Central memory CD8-positive, alpha-beta T cell (primary cell): ENCODE measurements at places on chromosomes 4 and X.

DNA sequence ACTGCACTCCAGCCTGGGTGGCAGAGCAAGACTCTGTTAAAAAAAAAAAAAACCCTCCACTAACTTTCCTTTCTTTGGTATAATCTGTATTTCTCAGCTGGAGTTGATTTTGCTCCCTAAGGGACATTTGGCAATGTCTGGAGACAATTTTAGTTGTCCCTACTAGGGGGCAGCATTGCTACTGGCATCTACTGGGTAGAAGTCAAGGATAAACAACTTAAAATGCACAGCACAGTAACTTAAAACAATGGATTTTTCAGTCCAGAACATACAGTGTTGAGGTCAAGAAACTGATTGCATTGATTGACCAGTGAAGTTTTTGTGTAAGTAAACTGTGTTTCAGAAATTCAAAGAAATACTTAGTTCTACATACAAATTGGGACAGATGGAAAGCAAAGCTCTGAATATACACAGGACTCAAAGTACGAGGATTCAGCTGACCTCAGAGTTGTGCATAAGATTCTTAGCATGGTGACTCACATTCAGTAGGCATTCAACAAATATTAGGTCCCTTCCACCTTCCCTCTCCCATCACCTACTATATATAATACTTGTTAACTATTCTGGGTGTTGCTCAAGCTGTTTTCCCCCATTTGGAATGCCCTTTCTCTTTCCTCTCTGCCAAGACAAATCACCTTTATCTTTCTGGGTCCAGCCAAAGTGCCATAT, 8.8 kb downstream of the DDX53 start:
- H3K4me3 ChIP-seq, result no peak overlapping the region
- no peak for DNase-seq
- H3K4me1 ChIP-seq, result no peaks in the 10 kb centered on the region
- no peak overlapping the region for H3K27ac ChIP-seq

- no peak for DNase-seq
- H3K36me3 ChIP-seq, result no peaks in the 10 kb centered on the region
These were observed 115.8 kb upstream of the INPP4B start for GRCh38 chr4:142961866-142962265.

- peaks cover 59% of the 10 kb centered on the region for H3K27me3 ChIP-seq
- H3K4me1 ChIP-seq, result no peaks in the 10 kb centered on the region
- no peak for DNase-seq
These were observed 69.6 kb downstream of the HOPX start for GRCh38 chr4:56611501-56611900.

GRCh38 chr4:94653095-94653649, 104.6 kb upstream of the BMPR1B start:
- no peaks in the 10 kb centered on the region for H3K27me3 ChIP-seq
- H3K4me1 ChIP-seq, result peaks cover 5% of the 10 kb centered on the region
- peaks cover 6% of the 10 kb centered on the region for H3K36me3 ChIP-seq
- H3K27ac ChIP-seq, result no peak overlapping the region

DNA sequence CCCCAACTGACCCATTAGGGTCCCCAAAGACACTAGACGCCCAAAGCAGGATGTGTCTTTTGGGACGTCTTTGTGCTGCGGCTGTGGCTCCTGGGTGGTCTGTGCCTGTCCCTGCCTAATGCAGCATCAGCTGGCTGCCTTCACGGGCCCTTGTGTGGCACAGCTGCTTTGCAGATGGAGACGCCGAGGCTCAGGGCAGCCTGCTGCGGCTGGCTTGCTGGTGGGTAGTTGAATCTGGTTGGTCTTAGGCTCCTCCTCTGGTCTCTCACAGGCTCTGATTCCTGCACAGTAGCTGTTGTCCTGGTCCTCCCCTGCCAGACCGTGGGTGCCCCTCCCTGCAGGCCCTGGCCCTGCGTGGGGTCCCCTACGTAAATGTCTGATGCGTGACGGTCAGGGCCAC, 8.1 kb downstream of the CPZ start:
- no peak overlapping the region for H3K4me3 ChIP-seq
- H3K27ac ChIP-seq, result no peak overlapping the region
- H3K27me3 ChIP-seq, result peaks cover 22% of the 10 kb centered on the region
- no peaks in the 10 kb centered on the region for H3K36me3 ChIP-seq
- no peaks in the 10 kb centered on the region for H3K4me1 ChIP-seq

DNA sequence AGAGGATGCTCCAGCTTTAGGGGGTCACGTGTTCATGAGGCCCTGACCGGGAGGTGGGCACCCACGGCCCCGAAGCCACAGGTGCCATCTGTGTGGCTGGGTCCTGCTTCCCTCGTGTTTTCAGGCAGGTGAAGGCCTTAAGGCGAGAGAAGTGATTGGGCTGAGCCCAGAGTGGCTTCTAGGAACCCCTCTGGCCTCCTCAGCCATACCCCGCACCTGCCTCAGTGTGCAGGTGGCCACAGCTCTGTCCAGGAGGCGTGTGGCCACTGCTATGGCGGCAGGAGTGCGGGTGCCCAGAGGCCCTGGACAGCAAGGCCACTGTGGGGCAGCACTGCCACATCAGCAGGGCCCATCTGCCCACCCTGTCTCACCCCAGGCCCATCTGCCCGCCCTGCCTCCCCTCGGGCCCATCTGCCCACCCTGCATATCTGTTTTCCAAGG, 25.0 kb downstream of the NKX1-1 start:
- no peak overlapping the region for H3K27ac ChIP-seq
- H3K36me3 ChIP-seq, result no peaks in the 10 kb centered on the region
- no peaks in the 10 kb centered on the region for H3K27me3 ChIP-seq

GRCh38 chr4:173531086-173531965, 1.3 kb upstream of the HAND2 start:
- peaks cover 97% of the 10 kb centered on the region for H3K27me3 ChIP-seq
- no peak overlapping the region for H3K27ac ChIP-seq
- no peak for DNase-seq
- H3K36me3 ChIP-seq, result peaks cover 4% of the 10 kb centered on the region

GRCh38 chr4:122759639-122760310, 27.3 kb downstream of the BBS12 start:
- no peak overlapping the region for H3K27ac ChIP-seq
- no peaks in the 10 kb centered on the region for H3K36me3 ChIP-seq
- DNase-seq, result no peak
- peaks cover 16% of the 10 kb centered on the region for H3K27me3 ChIP-seq
- no peak overlapping the region for H3K4me3 ChIP-seq

DNA sequence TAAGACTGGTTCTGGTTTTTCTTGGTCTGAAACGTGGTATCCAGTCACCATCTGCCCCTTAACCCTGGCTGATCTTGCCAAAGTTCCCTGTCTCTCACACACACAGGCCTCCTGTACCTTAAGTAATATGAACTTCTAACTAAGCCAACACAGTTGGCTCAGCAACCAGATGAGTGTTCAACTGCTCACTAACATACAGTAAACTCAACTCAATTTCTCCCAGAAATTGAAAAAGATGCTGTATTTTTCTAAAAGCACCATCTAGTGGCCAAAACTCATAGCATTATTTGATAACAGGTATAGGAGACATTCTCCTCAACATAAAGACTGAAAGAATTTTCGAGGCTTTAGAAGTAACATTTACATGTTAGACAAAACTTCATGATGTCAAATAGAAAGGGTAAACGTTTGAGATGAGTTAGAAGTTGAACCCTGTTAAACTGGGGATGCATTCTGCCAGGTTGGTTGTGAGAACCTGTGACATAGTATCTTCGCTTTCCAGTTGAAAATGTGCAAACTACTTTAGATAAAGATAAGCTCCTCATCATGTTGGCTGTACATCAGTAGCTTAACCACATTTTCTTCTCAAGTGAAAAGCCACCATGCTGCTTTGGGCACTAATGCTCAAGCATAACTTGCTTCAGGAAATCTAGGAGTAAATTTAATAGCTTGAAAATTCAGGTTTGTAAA, 31.2 kb downstream of the CCNI start:
- H3K36me3 ChIP-seq, result peaks cover 36% of the 10 kb centered on the region
- H3K27ac ChIP-seq, result peak overlapping the region; percentile 52
- peaks cover 6% of the 10 kb centered on the region for H3K4me1 ChIP-seq
- H3K27me3 ChIP-seq, result no peaks in the 10 kb centered on the region
- no peak overlapping the region for H3K4me3 ChIP-seq

DNA sequence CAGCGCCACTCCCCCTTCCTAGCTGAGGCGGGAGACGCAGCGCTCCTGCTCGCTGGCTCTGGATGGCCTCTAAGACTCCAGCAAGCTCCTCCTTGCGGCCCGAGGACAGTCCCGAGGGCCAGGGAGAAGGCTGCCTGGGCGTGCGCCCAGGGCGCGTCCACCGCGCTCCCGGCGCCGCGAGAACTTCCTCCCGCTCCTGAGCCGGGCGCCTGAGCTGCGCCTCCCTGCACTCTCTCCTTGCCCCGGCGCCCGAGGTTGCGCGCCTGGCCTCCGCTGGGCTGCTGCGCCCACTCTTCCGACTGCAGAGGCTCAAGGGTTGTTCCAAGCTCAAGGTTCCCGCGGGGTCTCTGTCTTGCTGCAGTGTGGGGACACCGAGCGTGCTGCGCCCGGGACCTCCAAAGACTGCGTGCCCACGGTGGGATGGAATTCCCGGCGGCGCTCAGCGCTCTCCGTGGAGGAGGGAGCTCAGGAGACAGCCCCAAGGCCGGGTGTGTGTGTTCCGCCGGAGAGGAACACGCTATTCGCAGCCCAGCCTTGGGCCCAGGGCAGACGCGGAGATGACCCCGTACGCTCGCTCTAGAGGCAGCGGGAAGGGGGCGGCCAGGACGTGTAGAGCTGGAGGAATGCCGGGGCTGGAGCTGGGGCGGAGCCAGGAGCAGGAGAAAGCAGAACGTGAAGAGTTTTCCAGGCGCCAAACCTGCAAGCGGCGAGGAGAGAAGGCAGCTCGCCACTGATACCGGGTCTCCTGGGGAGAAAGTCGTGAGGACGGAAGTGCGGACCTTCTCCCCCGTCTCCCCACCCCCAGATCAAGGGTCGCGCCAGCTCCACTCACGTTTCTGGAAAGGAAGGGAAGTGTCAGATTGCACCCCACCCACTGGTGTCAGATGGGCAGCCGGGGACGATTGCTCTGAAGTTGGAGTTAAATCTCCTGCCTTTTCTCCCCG, at the start of gene ARHGAP6:
Gene ARHGAP6 (minus strand): TSS at position 753 of the 944 bp plus-strand sequence. CDS start 1,092 bp downstream, outside the sequence.
- no peaks in the 10 kb centered on the region for H3K4me1 ChIP-seq
- no peak within 1 kb of the TSS for H3K27ac ChIP-seq
- H3K36me3 ChIP-seq, result no peaks in the 10 kb centered on the region
- peaks cover 66% of the 10 kb centered on the region for H3K27me3 ChIP-seq
- DNase-seq, result no peak

DNA sequence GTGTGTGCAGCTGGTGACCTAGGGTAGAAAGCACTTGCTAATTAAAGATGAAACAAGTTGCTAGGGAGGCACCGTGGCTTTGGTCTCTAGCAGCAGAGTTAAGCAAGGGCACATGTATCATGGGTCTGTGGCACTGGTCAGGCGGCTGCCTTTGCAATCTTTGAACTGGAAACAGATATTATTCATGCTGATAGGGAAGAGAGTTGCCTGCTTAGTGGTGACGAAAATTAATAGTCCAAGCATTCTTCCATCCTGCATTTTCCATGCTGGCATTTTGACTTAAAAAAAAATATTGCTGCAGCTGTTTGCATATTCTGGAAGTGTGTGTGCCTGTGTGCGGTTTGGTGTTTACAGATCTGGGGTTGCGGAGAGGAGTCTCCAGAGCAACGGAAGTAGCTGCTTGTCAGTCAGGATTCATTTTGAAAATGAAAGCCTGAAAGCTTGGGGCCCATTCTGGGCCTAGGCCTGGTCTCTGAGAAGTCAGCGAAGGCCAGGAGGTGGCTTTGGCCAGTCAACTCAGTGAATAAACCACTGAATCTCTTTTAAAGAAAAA, 2.3 kb upstream of the SOWAHD start:
- no peak for DNase-seq
- H3K27me3 ChIP-seq, result no peaks in the 10 kb centered on the region
- peak overlapping the region; percentile 95 for H3K27ac ChIP-seq

DNA sequence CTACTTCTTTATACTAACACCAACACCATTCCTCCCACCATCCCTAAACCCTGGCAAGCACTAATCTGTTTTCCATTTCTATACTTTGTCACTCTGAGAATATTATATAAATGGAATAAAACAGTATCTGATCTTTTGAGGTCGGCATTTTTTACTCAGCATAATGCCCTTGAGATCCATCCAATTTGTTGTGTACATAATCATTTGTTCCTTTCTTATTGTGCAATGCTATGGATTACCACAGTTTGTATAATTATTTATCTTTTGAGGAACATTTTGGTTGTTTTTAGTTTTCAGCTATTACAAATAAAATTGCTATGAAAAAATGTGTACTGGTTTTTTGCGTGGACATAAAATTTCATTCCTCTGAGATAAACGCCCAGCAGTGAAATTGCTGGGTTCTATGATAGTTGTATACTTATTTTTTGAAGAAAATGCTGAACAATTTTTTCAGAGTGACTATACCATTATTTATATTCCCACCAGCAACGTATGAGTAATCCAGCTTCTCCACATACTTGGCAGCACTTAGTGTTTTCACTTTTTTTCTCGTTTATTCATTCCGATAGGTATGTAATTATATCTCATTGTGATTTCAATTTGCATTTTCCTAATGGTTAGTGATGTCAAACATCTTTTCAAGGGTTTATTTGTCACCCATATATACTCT, 154.3 kb upstream of the DCAF8L1 start:
- H3K4me1 ChIP-seq, result no peaks in the 10 kb centered on the region
- no peak overlapping the region for H3K27ac ChIP-seq
- no peak for DNase-seq
- H3K36me3 ChIP-seq, result no peaks in the 10 kb centered on the region
- no peak overlapping the region for H3K4me3 ChIP-seq

GRCh38 chr4:40736910-40737309, 12.8 kb upstream of the NSUN7 start:
- DNase-seq, result no peak
- no peaks in the 10 kb centered on the region for H3K4me1 ChIP-seq
- H3K4me3 ChIP-seq, result no peak overlapping the region

GRCh38 chr4:7279902-7280301, 87.6 kb downstream of the SORCS2 start:
- H3K4me3 ChIP-seq, result no peak overlapping the region
- no peaks in the 10 kb centered on the region for H3K4me1 ChIP-seq
- no peaks in the 10 kb centered on the region for H3K36me3 ChIP-seq
- no peak for DNase-seq

DNA sequence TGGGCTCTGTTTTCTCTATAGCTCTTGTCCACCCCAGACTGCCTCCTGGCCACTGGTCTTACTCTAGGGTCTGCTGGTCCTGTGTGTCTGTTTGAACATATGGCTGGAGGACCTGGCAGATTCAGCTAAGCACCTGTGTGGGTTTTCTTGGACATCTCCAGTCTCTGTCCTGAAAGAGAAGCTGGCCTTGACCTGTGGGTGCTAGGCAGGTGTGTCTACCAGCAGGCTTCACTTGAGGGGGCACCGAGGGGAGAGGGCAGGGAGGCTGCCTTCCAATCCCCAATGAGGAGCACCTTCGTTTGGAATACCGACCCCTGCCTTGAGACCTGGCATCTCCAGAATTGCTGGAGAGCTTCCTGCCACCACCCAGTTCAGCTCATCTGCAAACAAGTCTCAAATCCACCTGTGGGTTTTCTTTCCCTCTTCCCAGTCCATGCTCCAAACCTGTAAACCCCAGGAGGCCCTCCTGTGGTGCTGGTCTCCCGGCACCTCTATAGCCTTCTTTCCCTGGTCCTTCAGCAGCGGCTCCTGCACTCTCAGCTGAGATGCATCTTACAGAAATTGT, 45.2 kb downstream of the HTRA3 start:
- no peak for DNase-seq
- no peaks in the 10 kb centered on the region for H3K36me3 ChIP-seq
- peaks cover 61% of the 10 kb centered on the region for H3K27me3 ChIP-seq
- no peaks in the 10 kb centered on the region for H3K4me1 ChIP-seq
- H3K4me3 ChIP-seq, result no peak overlapping the region
